ENCODE measurements at places on chromosomes 1 and 21.

DNA sequence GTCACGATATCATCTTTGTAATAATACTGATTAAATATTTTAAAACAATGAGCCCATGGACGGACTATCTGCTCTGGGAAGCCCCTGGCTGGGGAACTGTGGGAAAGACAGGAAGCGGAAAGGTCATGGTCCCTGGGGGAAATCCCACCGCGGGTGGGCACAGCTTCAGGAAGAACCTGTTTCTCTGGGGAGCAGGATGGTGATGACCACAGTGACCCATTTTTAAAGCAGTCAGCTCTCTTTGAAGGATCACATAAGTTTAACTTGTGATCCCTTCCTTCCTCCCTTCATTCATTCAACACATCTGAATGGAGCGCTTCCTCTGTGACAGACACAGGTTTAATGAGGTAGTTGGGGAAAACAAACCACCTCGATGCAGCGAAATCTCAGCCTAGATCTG, 73.0 kb downstream of the DHRS3 start:
- no peak for DNase-seq

DNA sequence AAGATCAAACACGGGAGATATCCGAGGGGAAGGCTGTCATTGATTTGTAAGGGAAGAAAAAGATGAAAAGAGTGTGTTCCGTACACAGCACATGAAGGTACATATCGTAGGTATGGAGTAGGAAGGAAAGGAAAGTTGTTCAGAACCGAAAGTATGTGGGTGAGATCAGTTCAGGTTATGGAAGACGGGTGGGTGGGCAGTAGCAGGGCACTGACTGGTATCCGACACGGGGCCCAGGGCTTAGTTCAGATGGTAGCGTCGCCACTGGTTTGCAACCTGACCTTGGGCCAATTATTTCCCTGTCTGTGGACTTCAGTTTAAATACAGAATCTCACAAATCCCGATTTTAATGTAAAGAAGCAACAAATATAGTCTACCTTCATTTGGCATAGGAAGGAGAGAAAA, 27.8 kb upstream of the A3GALT2 start:
- DNase-seq: peak; percentile 20

DNA sequence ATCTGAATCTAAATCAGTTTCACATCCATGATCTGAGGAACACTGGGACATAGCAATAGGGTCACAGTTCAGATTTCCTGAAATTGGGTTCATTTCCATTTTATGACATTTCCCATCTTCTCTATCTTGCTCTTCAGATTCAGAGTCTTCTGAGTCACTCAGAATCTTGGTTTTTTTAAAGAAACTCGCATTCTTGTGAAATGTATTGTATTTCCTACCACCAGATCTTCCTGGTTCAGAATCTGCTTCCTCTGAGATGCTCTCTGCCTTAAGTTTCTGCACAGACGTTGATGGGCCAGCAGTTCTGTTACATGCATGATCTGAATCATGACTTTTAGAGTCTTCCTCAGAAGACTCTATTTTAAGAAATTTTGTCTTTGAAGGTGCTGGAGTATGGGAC, 15.5 kb upstream of the PSMG1 start:
- DNase-seq: no peak

DNA sequence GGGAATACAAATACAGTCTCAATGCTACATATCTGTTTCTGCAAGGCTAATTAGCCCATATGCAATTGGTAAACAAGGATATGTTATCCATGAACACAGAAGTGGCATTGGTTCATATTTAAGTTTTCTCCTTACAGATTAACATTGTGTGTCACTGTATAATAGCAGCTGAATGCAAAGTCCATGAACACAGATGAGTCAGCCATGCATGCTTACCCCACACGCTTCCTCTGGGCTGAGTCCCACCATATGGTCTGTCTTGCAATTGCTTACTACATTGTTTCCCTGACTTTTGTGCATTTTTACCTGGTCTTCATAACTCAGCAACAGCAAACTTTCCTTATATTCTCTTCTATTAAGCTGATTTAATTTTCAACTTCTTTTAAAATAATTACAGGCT, 41.5 kb upstream of the TSNAX start:
- no peak for DNase-seq

DNA sequence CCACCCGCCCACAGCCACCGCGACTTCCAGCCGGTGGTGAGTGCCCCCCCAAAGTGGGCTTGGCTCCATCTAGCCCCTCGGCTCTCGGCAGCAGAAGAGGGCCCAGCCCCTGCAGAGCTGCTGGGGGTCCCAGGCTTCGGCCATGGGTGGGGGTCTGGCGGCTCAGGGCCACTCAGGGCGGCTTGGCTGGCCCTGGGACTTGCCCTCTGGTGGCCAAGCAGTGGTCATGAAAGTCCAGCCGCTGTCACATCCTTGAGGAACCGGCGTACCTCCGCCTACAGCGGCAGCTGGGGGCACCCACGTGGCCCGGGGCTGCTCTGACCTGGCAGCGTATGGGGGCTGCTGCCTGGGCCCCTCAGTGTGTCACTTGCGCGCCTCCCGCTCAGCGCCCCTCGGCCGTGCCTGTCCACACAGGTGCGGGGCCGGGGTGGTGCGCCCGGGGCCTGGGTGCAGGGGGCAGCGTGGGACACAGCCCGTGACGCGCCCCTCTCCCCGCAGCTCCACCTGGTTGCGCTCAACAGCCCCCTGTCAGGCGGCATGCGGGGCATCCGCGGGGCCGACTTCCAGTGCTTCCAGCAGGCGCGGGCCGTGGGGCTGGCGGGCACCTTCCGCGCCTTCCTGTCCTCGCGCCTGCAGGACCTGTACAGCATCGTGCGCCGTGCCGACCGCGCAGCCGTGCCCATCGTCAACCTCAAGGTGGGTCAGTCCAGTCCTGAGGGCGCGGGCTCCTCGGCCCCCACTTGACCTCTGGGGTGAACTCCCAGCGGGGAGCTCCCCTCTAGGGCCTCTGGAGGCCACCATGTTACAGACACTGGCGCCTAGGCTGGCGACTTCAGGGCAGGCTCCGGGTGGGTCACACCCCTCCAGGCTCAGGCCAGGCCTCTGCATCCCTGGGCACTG, 32.4 kb downstream of the SLC19A1 start:
- no peak for DNase-seq

DNA sequence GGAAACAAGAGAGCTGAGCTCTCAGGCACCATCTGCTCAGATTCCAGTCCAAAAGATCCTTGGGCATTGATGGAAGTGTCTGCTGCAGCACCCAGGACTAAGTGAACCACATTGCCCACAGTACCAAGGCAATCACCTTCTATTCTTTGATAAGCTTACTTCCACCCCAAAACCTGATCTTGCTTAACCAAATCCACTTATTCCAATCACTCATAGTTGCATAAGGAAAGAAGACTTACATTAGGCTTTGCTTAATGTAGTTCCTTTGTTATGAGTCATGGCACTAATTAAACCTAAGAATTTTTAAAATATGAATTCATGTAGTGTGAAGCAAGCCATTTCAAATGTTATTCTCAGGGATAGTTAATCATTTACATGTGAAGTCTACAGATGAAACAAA, 84.5 kb downstream of the UCHL5 start:
- no peak for DNase-seq

GRCh38 chr1:106880226-106880625, 176.2 kb upstream of the PRMT6 start:
- no peak for DNase-seq

DNA sequence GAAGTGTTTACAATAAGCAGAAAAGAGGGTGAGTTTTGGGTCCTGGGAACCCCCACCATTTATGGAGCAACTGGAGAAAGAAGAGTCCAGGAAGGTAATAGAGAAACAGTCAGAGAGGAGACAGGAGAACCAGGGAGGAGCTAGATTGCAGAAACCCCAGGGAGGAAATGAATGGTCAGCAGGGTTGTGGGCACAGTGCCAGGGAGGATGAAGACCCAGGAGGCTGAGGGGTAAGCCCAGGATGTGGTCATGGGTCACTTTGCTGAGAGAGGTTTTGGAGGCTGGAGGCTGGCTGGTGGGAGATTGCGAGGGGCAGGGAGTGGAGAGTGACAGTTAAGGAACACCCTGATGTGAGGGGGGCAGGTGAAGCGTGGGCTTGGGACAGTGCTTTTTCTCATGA, 169.9 kb upstream of the CSF3R start:
- DNase-seq: no peak

DNA sequence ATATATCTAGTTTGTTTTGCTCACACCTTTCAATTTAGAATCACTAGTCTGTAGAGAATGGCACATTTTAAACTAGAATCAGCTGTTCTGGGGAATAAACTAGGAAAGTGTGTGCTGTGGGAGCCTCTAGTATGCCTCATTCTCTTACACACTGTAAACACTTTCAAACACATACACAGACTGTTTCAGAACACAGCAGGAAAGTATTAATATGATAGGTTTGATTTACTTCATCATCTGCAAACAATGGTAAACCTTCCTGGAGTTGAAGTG, 67.1 kb upstream of the ABCG1 start:
- DNase-seq: no peak

DNA sequence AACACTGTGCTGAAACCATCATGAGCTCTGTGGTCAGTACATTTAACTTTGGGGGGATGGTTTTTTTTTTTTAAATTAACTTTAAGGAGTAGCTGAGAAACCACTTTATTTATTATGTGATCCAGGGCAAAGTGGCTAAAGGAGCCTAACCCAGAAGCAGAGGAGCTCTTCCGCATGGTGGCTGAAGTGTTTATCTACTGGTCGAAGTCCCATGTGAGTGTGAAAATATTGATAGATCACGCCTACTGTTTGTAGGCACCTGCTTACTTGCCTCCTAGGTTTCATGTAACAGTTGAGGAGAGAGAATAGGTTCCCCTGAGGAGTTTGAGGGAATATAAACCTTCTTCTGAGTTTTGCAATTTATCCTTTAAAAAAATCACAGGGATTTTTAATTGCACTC, 181.4 kb downstream of the ZP4 start:
- no peak for DNase-seq

GRCh38 chr21:43916076-43916475, 51.1 kb downstream of the AGPAT3 start:
- DNase-seq: no peak

- no peak for DNase-seq
Observed at GRCh38 chr1:8217809-8218208, 100.1 kb upstream of the SLC45A1 start.

- DNase-seq: peak; percentile 70
Observed at GRCh38 chr1:150364231-150365003, 470 bp downstream of the RPRD2 start.

DNA sequence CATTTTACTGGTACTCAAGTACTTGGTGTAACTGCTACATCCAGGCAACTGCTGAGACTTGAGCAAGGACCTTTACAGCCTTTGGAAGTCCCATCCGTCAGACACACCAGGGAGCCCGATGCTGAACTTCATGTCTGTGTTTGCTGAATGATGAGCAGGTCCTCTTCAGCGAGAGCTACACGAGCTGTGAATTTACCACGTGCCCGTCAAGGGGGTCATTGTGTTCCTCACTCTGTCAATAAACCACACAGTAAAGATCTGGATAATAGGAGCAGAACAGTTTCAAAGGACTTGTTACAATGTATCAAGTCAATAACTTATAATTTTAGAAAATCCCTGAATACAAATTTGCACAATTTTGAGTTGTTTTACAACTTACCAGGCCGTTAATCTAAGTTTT, 427.2 kb downstream of the KIF26B start:
- no peak for DNase-seq

DNA sequence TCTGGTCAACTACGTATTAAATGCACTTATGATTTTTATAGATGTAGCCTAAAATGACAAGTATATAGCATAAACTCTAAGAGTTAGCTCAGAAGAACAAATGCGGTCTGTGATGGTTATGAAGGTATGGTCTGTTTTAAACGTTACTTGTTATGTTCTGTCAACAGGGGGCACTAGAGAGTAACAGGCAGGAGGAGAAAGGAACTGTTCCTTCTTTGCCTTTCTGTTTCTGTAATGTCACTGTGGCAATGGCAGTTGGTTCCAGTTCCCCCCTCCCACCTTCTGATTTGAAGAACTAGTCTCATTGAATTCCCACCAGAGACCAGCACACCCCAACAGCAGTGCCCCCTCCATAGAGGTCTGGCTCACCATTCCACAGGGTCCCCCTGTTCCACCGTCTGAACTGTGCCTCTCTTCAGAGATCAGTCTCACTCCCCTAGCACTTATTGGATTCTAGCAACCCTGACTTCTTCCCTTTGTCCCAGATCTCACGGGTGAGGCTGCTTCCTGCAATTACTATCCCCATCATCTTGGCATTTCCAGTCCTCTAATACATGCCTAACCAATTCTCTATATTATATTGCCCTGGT, 14.0 kb downstream of the KRTAP24-1 start:
- no peak for DNase-seq

DNA sequence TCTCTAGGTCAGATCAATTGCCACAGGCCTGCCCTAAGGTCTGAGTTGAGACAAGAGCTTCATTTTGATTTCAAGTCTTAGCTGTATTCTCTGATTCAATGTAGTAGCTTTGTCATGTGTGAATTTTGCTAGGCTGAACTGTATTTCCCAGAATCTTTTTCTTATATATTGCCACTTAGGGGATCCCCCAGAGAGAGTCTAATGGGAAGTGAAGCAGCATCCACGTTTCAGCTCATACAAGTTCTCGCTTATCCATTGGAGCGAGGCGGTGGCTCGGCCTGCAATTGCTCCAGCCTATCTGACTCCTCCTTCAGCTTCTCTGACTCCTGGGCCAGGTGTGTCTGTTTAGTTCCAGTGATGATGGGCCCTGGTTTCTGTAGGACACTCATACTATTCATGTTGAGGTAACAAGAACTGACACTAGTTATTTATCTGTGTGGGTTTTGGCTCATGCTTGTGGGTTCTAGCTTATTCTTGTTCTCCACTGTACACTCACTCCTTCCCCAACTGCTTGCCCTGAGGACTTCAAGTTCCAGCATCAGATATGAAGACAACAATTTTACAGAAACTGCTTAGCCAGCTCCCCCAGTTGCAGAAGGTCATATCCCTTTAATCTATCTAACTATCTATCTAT, 48.2 kb downstream of the TBX19 start:
- no peak for DNase-seq

- no peak for DNase-seq
Observed at GRCh38 chr21:15130326-15130725, 65.5 kb upstream of the NRIP1 start.

DNA sequence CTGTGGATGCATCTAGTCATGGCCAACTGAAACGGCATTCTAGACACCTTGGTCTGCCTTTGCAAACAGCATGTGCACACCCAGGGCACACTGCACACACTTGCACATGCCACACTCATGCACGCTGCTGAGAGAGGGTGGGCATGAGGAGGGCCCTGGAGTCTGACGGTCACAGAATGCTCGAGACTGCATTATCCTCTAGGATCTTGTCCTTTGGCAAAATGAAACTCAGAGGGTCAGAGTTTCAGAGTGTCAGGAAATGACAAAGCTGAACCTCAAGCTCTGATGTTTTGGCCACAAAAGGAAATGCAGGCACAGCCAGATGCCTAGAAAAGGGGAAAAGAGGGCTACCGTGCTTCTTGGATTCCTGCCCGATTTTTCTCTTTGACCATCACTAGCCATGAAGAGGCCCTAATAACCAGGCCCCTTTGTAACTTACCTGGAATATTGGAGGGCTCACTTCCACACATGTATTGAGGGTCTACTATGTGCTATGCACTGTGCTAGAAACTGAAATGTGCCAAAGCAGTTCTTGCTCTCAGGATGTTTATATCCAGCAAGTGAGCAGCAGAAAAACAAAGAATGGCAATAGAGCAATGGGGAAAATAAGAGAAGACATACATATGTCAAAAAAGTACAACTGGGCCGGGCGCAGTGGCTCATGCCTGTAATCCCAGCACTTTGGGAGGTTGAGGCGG, 65.4 kb downstream of the TOMM20 start:
- DNase-seq: no peak

Measured in substantia nigra (tissue), 51 donors.